PC-3 (cell line): ENCODE measurements at places on chromosomes 11 and 22. TPM values are rescaled to one million over a fixed set of nuclear protein-coding genes. Genes with fewer than 3 reads are reported as not detected.
A peak's percentile ranks its signal among the peaks of the same experiment; 100 is the strongest.

DNA sequence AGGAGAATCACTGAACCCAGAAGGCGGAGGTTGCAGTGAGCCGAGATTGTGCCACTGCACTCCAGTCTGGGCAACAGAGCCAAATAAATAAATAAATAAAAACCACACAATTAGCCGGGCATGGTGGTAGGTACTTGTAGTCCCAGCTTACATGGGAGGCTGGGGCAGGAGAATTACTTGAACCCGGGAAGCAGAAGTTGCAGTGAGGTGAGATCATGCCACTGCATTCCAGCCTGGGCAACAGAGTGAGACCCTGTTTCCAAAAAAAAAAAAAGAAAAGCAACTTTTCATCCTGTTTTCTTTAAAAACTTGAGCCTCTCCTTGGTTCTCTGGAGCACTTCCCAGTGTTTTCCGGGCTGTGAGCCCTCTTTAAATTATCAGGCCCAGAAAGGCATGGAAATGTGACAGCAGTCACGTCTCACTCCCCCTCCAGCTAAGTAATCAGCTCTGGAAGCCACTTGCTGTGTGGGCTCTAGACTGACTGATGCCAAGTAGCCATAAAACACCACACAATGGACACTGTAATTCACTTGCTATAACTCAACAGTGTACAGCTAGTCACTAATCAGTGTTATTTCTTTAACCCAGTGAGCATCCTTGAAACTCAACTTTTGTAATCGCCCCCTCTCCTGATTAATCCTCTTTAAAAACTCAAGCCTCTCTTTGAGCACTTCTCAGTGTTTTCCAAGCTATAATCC lies 13.0 kb upstream of the MCHR1 start:
- H3K27me3 ChIP-seq = no peaks in the 10 kb centered on the region
- DNase-seq = no peak
- H3K4me3 ChIP-seq = no peak overlapping the region
- no peaks in the 10 kb centered on the region for H3K4me1 ChIP-seq

- H3K27me3 ChIP-seq = no peaks in the 10 kb centered on the region
- no peak for DNase-seq
- H3K36me3 ChIP-seq = peaks cover 20% of the 10 kb centered on the region
- peak overlapping the region; percentile 58 for H3K27ac ChIP-seq
These were observed 786 bp upstream of the ANKRD42 start for GRCh38 chr11:83192606-83193245.

- no peak overlapping the region for H3K27ac ChIP-seq
- H3K36me3 ChIP-seq = no peaks in the 10 kb centered on the region
- peaks cover 24% of the 10 kb centered on the region for H3K4me1 ChIP-seq
- no peaks in the 10 kb centered on the region for H3K27me3 ChIP-seq
These were observed 321.1 kb downstream of the TENM4 start for GRCh38 chr11:79119491-79120284.

ABCG4 gene
- total RNA-seq = 0.15 and 0.63 TPM in 2 replicates

DNA sequence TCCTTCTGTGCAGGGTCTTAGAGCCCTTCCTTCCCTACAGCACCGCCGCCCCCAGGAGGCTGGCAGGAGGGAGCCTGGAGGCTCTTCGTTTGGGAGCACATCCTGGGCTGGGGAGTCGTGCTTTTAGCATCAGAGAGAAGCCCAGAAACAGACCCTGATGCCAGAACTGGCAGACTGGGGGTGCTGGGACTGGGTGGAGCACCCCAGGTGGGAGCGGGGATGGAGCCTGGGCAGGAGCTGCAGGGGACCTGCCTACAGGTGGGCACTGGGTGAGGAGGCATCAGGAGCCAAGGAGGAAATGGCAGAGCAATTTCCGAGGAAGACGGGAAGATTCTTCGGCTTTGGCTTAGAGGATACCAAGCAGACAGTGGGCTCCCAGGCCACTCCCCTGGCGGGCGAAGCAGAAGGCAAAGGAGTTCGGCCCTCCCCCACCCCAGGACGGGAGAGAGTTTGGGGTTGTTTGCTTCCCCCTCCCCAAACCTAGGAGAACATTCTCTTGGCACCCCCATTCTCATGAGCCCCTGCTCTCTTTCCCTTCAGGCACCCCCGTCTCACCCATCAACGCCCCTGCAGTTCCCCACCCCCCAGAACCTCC lies 1.1 kb downstream of the SYT7 start:
- peaks cover 16% of the 10 kb centered on the region for H3K4me1 ChIP-seq
- H3K27ac ChIP-seq = no peak overlapping the region
- H3K36me3 ChIP-seq = no peaks in the 10 kb centered on the region
- H3K4me3 ChIP-seq = peak overlapping the region; percentile 84
- no peak for DNase-seq

DNA sequence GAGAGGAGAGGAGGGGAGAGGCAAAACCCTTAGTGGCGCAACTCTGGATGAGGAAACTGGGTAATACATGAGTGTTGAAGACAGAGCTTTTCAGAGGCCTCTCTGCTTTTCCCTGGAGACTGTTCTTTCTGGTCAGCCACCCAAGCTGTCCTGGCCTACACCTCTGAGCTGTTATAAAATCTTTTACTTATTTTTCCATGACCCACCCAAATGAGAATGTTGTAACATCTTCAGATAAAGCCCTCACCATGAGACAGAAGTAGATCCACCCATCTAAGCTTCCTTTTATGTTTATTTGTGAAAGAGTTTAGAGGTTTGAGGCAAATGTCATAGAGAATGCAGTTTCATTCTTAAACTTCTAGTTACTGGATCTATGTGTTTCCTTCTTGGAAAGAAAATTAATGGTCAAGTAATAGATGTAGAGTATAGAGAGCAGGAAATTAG lies 20.3 kb upstream of the APLP2 start:
- H3K27ac ChIP-seq = no peak overlapping the region
- no peak for DNase-seq
- H3K4me1 ChIP-seq = no peaks in the 10 kb centered on the region
- no peak overlapping the region for H3K4me3 ChIP-seq
- H3K27me3 ChIP-seq = no peaks in the 10 kb centered on the region
- H3K36me3 ChIP-seq = no peaks in the 10 kb centered on the region

- H3K27ac ChIP-seq = no peak overlapping the region
- H3K27me3 ChIP-seq = no peaks in the 10 kb centered on the region
- H3K36me3 ChIP-seq = no peaks in the 10 kb centered on the region
- H3K4me3 ChIP-seq = no peak overlapping the region
These were observed 9.4 kb downstream of the C11orf97 start for GRCh38 chr11:94521684-94522083.

DNA sequence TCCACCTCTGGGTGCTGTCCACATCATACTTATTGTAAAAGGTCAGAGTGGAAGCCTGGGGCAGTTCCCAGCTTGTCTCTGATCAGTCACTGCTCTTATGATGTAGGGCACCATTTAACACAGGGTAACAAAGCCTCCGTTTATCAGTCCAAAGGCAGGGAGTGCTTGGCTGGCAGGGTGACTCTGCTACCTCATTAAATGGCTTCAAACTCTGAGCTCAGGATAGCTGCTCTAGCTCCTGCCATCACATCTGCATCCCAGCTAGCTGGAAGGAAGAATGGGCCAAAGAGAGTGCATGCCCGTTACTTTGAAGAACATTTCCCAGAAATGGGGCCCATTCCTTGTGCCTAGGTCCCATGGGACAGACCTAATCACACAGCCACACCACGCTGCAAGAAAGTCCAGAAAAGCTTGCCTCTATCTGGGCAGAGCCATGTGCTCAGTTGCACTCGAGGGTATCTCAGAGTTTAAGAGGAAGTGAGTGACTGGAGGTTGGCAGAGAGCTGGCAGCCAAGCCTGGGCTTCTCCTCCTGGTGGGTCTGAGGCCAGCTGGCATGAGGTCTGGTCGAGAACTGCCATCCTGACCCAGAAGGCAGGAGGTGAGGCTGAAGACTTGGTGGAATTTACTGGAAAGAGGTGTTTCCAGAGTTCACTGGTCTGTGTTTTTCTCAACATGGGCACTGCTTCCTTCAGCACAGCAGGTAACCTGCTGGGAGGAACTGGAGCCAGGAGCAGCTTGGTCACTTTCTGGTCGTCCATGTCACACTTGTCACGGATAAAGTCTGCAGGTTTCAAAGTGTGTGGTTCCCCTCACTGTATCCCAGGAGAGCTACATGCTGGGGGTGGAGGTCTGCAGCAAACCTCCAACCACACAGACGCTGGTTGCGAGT lies 935.7 kb downstream of the BRD1 start:
- no peaks in the 10 kb centered on the region for H3K27me3 ChIP-seq
- no peak overlapping the region for H3K27ac ChIP-seq
- H3K4me1 ChIP-seq = no peaks in the 10 kb centered on the region
- H3K4me3 ChIP-seq = no peak overlapping the region
- no peaks in the 10 kb centered on the region for H3K36me3 ChIP-seq
- no peak for DNase-seq

- no peak overlapping the region for H3K27ac ChIP-seq
- H3K4me1 ChIP-seq = no peaks in the 10 kb centered on the region
- DNase-seq = peak; percentile 62
- no peak overlapping the region for H3K4me3 ChIP-seq
These were observed 9.9 kb upstream of the IGLL5 start for GRCh38 chr22:22877523-22878210.

DNA sequence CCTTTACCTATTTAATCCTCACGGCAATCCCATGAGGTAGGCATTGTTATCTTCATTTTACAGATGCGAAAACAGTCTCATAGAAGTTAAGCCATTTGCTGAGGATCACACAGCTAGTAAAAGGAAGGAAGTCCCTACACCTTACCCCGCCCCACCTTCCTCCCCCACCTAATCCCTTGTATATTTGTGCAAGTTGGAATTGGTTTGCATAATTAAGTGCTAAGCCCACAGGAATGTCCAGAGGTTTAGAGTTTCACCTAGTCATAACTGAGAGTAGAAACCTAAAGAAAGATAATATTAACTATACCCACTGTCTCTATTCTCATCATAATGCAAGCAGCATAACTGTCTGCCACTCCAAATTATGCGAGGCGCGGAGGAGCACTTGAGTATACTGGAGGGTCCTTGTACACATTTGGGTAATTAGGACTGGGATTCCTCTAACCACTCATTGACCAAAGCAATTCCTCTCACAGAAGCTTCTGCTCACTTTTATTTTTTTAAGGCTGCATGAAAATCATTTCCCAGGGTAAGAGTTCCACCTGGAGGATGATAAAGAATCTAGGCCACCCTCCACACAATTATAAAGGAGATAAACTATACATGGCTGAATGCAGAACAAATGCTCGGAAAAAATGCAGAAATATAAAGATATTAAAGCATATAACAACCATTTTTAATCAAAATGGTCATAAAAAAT lies 199.9 kb downstream of the FAM181B start:
- H3K27ac ChIP-seq = no peak overlapping the region
- no peak overlapping the region for H3K4me3 ChIP-seq
- no peaks in the 10 kb centered on the region for H3K36me3 ChIP-seq

DNA sequence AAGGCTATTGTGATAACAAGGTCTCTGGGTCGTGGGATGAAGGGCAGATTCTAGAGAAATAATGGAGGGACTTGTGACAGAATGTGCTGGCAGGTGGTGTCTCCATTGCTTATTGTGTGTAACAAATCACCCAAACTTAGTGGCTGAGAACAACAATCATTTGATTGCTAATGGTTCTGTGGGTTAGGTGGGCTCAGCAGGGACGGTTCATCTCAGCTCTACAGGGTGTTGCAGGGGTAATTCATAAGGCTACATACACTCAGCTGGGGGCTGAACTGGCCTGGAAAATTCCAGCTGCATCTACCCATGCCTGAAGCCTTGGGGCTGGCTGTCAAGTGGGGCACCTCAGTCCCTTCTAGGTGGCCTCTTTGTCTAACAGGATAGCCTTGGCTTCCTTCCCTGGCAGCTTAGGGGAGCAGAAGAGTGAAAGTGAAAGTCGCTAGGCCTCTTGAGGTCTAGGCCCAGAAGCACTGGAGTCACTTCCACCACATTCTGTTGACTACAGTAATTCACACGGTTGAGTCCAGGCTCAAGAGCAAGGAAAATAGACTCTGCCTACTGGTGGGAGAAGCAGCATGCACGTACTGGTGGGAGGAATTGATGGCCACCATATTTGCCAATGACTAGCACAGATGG lies 308.9 kb downstream of the MN1 start:
- H3K4me3 ChIP-seq = no peak overlapping the region
- no peak for DNase-seq
- H3K27ac ChIP-seq = no peak overlapping the region
- no peaks in the 10 kb centered on the region for H3K36me3 ChIP-seq
- H3K4me1 ChIP-seq = peaks cover 25% of the 10 kb centered on the region

DNA sequence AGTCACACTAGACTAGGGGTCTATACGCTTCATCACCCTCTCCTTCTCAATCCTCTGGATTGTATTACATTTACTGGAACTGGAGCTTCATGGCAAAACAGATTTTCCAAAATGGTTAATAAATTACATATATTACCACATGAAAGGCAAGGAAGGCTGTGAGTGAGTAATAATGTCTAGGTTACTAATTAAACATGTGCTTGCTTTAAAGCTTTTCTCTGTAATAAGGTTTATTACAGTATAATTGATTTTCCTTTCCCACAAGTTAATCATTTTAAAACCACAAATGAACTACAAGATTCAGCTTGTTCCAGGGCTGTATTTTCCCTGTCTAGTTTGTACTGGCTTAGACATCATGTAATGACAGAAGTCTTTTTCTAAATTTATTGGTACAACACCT lies 25.6 kb downstream of the MMP13 start:
- 0 out of 2 replicates have a peak, but pooled peaks cover 3% of the 10 kb centered on the region for H3K27me3 ChIP-seq
- no peak overlapping the region for H3K27ac ChIP-seq
- no peak overlapping the region for H3K4me3 ChIP-seq
- no peaks in the 10 kb centered on the region for H3K36me3 ChIP-seq
- DNase-seq = no peak

DNA sequence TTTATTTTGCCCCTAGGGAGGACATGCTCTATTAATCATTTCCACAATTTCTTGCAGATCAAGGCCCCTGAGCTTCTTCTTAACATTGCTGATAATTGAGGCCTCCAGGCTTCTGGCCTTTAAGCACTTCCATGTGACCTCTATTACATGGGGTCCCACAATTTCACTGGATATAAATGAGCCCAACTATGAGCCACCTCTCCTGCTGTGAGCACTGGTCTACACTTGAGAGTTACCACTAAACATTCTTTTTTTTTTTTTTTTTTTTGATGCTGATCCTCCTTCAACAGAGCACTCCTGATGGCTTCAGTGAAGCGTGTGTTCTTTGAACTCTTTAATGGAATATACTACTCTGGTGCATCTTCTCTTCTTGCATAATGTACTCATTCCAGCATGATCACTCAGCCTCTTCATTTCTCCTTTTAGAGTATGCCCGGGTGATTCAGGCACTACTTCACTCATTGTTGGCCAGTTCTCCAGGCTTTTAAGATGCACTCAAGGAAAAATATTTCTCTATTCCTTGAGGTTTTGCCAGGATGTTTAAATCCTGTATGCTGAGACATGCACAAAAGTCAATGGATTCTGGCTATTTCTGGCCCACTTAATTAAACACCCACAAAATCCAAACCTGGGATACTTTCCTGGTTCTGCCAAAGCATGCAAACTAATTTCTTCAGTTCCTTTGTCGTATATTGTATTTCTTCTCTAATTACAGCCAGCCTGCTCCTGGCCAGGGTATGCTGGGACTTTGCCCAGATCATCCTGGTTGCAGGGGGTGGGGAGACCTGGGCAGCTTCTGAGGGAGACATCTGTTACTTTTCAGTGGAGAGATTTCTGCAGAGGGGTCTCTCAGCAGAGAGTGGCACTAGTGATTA lies 257.8 kb upstream of the LUZP2 start:
- no peak overlapping the region for H3K4me3 ChIP-seq
- peak; percentile 4 for DNase-seq

GRCh38 chr22:31652088-31652487 lies 9.9 kb downstream of the PISD start:
- H3K36me3 ChIP-seq = peaks cover 8% of the 10 kb centered on the region
- no peak overlapping the region for H3K27ac ChIP-seq
- peaks cover 27% of the 10 kb centered on the region for H3K4me1 ChIP-seq
- no peaks in the 10 kb centered on the region for H3K27me3 ChIP-seq
- DNase-seq = no peak

OR4S1 gene
- not detected in 2 replicates for total RNA-seq

P2RY2 gene
- total RNA-seq = 54.8 and 72.9 TPM in 2 replicates

GRCh38 chr11:125933030-125933813 lies 12.6 kb upstream of the VSIG10L2 start:
- H3K27me3 ChIP-seq = 0 out of 2 replicates have a peak, but pooled peaks cover 3% of the 10 kb centered on the region
- no peaks in the 10 kb centered on the region for H3K36me3 ChIP-seq
- H3K27ac ChIP-seq = no peak overlapping the region
- no peaks in the 10 kb centered on the region for H3K4me1 ChIP-seq
